Skin of body (tissue), 3 donors: ENCODE measurements at places on chromosomes 7 and 10.
A peak's percentile ranks its signal among the peaks of the same experiment; 100 is the strongest.

GRCh38 chr10:126439942-126440341, 51.7 kb upstream of the ADAM12 start:
- no peak for DNase-seq

- no peak for DNase-seq
These were observed 65.1 kb downstream of the PAPSS2 start for GRCh38 chr10:87724789-87725188.

DNA sequence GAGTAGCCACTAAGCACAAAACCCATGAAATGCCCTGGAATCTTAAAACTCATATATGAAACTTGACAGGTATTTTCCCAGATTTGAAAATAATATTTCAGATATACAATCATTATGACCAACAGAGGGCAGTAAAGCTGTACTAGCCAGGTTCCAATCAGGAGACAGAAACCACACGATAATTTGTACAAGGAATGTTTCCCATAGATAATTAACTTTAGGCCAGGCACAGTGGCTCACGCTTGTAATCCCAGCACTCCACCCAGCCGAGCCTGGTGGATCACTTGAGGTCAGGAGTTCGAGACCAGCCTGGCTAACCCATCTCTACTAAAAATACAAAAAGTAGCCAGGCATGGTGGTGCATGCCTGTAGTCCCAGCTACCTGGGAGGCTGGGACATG, 31.0 kb upstream of the NUB1 start:
- DNase-seq: no peak

DNA sequence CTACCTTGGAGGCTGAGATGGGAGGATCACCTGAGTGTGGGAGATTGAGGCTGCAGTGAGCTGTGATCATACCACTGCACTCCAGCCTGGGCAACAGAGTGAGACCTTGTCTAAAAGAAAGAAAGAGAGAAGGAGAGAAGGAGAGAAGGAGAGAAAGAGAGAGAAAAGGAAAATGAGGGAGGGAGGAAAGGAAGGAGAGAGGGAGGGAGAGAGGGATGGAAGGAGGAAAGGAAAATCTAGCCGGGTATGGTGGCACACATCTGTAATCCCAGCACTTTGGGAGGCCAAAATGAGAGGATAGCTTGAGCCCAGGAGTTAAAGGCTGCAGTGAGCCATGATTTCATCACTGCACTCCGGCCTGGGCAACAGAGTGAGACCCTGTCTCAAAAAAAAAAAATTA, 42.9 kb upstream of the GTF2IRD1 start:
- DNase-seq: no peak

DNA sequence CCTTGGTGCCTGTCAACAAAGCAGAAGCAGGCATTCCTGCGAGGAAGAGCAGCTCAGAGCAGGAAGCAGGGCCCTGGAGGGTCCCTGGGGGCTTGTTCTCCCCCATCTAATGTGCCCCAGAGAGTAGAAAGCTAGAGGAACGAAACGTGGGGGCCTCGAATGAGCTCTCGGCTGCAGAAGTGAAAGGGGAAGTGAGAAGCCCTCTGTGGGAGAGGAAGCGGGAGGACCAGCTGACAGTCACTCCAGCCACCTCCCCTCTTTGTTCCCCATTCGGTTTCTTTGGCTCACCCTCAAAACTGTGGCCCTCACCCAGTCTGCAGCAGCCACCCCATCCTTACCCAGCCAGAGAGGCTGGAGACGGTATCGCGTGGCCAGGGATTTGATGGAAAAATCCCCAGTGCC, 25.0 kb downstream of the C10orf105 start:
- no peak for DNase-seq

- no peak for DNase-seq
These were observed 5.6 kb upstream of the LRRC27 start for GRCh38 chr10:132326344-132326889.

DNA sequence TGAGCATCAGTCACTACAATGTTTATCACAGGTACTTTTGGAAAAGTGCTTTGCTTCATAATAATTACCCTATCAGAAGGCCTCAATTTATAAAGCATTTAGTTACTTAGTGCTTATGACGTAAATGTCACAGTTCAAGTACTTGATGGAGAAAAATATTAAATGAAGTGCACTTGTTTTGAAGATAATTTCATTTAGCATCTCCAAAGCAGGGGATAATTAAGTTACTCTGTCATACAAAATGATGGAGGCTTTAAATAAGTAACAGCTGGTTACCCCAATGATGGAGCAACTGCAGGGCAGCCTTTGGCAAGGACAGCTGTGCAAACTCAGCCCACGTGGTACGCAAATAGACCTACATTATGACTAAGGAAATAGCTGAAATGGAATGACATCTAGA, 768.8 kb downstream of the GRM8 start:
- DNase-seq: no peak

GRCh38 chr7:55019191-55019690, 424 bp downstream of the EGFR start:
- no peak for DNase-seq

DNA sequence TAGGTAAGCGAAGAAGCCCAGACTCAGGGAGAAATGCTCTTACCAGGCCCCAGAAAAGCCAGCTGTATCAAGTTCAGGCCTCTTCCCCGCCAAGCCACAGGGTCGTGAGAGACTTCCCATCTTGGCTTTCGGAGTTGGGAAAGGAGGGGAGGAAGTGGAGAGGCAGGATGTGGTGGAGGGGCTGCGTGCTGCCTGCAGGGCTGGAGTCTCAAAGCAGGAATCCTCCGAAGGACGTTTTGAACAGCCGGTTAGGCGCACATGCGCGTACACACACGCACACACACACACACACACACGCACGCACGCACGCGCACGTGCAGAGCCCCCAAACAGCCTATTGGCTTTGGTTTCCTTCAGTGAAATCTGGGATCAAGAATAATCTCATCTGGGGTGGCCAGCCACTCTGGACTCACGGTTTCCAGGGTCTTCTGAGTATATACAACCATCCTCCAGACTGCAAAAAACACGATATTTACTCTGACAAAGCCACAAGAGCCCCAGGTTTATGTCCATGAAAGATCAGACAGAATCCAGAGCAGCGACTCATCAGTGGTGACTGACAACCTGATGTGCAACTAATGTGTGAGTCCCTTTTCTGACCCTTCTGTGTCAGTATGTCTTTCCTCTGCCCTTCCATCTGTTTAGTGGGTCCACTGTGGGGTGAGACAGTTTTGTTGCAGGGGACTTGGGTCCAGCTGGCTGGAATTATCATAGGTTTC, 115.0 kb upstream of the ZNF438 start:
- DNase-seq: peak; percentile 88

- no peak for DNase-seq
These were observed 718.9 kb downstream of the LRMDA start for GRCh38 chr10:76150139-76150875.

DNA sequence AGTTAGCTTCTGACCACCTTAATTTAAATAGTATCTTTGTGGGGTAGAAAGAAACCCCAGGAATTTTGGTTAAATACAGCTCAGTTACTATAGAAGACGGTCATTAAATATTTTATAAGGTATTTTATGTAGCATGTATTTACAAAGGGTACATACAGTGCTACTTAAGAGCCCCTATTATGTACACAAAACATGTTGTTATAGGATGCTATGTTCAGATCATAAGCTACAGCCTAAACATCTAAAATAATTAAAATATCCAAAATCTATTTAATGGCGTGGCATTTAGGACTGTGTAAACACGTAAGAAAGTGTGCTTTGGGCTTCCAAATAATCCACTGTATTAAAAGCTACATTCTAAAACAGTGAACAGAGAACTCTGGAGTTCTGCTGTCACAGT, 39.4 kb upstream of the DLX5 start:
- no peak for DNase-seq

- no peak for DNase-seq
These were observed 147.9 kb downstream of the PFKFB3 start for GRCh38 chr10:6350609-6351008.

DNA sequence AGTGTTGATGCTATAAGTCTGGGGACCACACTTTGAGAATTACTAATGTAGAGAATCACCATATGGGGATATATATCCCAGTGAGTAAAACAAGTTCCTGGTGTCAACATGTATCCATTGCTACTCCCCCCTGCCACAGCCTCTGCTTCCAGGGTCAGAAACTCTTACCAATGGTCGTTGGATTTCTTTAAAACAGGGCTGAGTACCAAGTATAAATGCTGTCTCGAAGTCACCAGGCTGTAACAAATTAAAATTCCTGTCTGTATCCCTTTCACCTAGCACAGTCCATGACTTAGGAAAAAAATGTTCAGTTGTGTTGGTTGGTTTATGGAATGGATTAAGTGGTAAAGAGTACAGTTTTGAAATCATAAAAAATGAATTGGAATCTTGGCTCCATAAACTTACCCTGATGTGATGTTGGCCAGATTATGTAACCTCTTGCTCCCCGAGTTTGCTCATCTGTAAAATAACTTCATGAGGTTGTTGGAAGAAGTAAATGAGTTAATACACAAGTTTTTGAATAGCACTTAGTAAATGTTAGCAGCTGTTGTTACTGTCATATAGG, 364.0 kb upstream of the LRGUK start:
- DNase-seq: no peak

- no peak for DNase-seq
These were observed 1.6 kb downstream of the SAMD9L start for GRCh38 chr7:93146472-93147141.

DNA sequence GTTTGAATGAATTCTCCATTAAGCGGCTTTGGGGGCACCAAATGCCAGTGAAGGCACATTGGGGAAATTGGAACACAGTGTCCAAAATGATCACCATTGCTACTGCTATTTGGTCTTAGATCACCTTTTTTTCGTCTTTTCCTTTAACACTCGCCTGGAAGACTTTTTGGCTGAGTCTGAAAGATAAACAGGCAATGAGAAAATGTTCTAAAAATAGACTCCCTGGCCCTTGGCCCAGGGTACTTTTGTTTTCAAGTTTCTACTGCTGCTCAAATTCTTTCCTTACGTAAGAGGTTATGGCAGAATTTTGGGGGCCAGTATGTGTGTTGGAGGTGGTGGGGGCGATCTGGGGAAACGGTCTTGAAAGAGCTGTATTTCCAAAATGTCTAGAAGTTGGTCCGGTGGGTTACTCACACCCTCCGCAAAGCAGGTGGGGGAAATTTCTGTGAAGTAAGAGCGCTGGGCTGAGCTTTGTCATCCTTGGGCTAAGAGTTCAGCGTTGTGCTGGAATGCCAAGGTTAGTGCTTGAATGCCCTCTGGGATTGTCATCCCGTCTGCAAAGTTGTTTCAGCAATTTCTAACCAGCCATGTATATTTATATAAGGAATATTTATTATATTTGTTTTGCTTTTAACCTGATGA, 1.3 kb upstream of the ITPRIP start:
- peak; percentile 85 for DNase-seq
